Small intestine (tissue), 16 donors: ENCODE measurements at places on chromosomes 11 and 22. TPM values are rescaled to one million over a fixed set of nuclear protein-coding genes. Genes with fewer than 3 reads are reported as not detected.
A peak's percentile ranks its signal among the peaks of the same experiment; 100 is the strongest.

DNA sequence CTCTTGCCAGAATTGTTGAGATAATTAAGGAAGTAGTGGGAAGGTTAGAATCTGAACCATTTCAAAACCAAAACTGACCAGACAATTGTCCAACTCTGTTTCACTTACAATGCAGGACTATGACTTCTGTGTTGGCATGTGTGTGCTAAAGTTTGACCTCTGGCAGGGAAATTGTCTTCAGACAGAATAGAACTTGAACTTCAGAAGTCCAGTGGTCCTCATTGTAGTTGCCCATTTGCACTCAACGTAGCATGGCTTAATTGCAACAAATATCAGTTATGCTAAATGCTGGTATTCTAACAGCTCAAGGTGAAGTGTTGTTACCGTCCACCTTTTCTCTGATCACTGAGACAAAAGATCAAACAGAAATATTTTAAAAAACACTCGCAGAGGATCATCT, 47.2 kb downstream of the BLID start:
- DNase-seq: no peak

- DNase-seq: peak; percentile 52
Observed at GRCh38 chr11:119518746-119519730, 96.1 kb upstream of the THY1 start.

DNA sequence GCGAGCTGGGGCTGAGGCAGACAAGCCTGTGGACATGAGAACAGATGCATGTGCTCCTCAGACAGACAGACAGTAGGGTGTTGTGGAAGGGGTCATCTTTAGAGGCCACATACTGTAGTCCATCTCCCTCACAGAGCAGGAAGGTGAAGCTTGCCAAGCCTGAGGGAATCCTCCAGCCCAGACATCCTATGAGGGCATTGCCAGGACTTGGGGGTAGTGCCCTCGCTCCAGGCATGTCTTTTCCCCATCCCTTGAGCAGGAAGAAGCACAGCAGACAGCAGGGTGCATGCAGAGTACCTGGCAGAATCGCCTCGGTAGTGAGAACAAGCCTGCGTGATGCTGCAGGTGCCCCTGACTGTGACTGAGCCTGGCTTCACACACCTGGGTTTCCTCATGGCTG, 66.5 kb upstream of the CLDN5 start:
- DNase-seq: no peak

DNA sequence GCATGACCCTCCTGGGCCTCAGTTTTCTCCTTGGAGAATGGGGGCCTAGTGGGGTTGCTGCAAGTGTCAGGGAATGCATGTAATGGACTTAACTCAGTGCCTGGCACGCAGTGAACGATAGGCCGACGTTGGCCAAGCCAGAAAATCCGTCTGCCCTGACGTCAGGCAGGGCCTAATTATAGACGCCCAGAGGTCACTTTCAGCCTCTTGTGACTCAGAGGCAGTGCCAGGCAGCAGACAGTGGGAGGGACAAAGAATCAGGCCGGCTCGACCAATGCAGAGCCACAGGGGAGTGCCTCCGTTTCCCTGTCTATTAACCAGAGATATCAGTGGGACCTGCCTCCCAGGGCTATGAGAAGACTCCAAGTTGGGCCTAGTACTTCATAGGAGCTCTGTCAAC, 115.0 kb downstream of the MN1 start:
- peak; percentile 36 for DNase-seq

GRCh38 chr11:57294225-57295131, 30.3 kb downstream of the TNKS1BP1 start:
- DNase-seq: peak; percentile 67

DNA sequence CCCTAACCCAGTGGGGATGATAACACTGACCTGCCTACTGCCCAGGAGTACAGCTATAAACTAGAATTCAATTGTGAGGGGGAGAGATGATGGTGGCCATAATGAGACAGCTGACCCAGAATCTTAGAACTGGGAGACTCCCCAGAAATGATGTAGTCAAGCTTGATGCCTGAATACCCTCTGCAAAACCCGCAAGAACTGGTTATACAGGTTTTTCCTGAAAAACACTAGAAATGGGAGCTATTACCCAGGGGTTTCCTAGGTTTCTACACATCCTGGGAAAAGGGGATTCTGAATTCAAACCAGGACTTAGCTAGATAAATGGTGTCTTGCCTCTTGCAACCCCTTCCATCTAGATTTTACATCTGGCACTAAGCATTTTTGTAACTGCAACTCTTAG, 113.8 kb upstream of the NARS2 start:
- DNase-seq: no peak

DNA sequence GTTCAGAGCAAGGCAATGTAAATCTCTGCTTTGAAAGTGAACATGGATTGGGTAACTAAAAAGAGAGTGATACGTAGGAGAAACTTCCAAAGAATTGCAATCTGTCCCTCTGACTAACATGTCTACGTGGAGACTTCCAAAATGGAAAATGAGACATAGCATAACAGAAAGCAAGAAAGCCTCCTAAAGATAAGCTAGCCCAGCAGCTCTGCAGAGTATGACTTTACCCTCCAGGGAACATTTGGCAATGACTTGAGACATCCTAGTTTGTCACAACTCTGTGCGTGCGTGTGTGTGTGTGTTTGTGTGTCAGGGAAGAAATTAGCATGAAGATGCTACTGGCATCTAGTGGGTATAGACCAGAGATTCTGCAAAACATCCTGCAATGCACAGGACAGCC, 817.4 kb downstream of the NTM start:
- no peak for DNase-seq

- no peak for DNase-seq
Observed at GRCh38 chr11:46635557-46636139, 18.3 kb downstream of the ATG13 start.

- DNase-seq: no peak
Observed at GRCh38 chr11:102318469-102318868, 1.2 kb downstream of the BIRC3 start.

GRCh38 chr11:41313226-41313625, 146.2 kb downstream of the LRRC4C start:
- DNase-seq: no peak

DNA sequence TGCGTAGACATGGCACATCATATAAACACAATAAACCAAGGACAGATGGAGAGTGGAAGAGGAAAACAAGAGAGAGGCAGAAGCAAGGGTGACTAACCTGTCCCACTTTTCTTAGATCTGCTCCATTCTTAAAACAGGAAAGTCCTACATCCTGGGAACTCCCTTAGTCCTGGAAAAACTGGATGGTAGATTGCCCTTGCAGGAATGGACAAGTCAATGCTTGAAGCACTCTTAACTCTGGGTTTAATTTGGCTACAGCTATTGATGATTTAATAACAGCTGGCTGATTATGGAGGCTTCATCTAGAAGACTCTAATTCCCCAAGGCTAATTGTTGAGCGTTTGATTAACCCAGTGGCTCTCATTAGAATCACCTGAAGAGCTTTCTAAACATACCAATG, 258.8 kb downstream of the MIAT start:
- no peak for DNase-seq

DNA sequence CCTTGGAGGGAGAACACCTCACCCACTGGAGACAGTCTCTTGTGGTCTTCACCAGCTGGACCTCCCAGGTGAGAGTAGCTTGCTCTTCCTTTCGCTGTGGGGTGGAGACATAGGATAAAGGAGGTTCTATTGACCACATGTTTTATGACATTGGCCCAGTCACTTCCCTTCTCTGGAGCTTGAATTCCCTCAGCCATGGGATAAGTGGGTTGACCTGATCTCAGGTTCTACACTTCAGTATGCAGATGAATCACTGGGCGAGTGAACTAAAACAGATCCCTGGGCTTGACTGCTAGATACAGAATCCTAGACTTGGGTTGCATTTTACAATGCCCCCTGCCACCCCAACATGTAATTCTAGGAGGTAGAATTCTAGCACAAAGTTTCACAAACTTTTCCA, 54.8 kb upstream of the PRSS23 start:
- DNase-seq: no peak

DNA sequence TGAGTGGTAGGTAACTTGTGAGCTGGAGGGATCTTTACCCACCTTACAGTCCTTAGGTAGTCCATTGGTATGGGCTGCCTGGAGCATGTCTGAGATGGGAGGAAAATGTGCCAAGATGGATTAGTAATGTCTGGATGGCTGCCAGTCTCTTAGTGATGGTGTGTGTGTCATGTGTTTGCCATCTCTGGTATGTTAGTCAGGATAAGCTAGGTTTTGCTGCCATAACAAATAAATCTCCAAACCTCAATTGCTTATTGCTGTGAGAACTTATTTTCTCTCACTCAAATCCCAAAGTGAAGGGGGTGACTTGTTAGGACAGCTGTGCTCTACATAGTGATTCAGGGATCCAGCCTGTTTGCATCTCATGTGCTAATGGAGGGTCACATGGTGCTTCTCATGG, 40.9 kb upstream of the MYEOV start:
- no peak for DNase-seq

DNA sequence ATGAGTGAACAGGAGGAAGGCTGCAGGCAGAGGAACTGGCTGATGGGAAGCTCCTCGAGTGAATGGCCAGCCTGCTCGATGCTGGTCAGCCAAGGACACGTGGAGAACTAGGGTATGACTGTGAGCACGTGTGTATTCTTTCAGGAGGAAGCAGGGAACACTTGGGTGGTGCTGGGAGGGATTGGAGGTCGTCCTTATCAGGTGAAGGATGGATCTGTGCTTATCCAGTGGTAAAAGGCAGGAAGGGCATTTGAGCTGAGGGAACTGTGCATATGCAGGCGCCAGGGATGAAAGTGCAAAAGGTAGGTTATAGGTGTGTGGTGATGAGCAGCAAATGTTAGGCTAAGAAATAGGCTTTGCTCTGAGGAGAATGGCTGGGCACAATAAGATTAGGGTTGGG, 9.7 kb upstream of the SLCO2B1 start:
- DNase-seq: no peak

GRCh38 chr11:10592331-10592730, 23.9 kb upstream of the LYVE1 start:
- no peak for DNase-seq

GRCh38 chr11:27294654-27295053, 68.4 kb downstream of the CCDC34 start:
- DNase-seq: peak; percentile 60

- DNase-seq: peak; percentile 42
Observed at GRCh38 chr11:31397239-31397834, 27.7 kb downstream of the DNAJC24 start.

The OR4C5 gene
- not detected for polyA plus RNA-seq

The CCDC116 gene
- polyA plus RNA-seq: 0.40 TPM

The ABCG4 gene
- polyA plus RNA-seq: 0.34 TPM

The KCNK7 gene
- polyA plus RNA-seq: not detected

The NXPE4 gene
- polyA plus RNA-seq: not detected

The KDM4D gene
- polyA plus RNA-seq: 0.49 TPM

The GPHA2 gene
- not detected for polyA plus RNA-seq
